ENCODE measurements at places on chromosomes 1 and 21.

- no peak for DNase-seq
Observed at GRCh38 chr1:56397811-56398231, 181.5 kb downstream of the PLPP3 start.

DNA sequence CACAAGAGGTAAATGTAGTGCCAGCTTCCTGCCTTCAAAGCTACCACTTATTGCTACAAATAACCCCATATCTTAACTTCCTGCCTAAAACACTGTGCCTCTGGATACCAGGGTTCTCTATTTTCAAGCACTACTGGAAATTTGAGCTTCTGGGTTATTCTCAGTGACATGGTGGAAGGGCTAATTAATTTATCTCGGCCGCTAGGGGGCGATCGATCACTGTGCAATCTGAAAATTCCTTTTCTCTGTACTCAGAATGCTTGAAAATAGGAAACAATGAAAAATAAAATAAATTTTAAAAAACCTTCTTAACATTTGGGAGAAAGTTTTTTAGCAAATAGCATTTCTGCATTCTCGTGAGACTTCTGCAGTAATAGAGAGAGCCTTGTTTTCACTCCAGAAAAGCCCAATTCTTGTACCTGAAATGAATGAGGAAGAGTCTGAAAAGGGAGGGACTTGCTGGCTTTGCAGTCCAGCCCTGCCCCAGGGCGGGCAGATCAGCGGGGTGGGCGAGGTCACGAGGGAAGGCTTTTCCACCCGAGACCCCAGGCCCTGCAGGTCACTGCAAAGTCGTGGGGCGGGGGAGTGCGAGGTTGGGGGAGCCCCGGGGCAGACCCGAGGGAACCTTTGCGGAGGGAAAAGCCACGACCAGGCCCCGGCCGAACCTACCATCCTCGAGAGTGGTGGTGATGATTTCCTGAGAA, 276.7 kb downstream of the PCP4 start:
- no peak for DNase-seq

DNA sequence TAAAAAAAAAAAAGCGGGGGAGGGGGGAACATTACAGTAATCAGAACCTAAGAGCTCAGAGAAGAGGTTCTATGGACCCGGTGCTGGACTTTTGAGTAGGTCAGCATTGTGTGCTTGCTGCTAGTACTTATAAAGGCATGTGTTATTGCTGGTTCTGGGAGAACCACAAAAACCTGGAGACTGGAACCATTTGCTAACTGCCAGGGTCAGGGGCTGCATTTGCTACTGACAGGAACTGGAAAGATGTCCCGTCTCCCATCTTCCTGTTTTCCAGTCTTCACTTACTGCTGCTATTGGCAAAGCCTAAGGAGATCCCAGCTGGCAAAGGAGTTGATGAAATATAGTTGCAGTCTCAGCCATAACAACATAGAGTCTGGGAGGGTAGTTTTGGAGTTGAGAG, 4.3 kb downstream of the RNF2 start:
- no peak for DNase-seq

- DNase-seq: no peak
Observed at GRCh38 chr1:1219341-1219740, 5.4 kb upstream of the TNFRSF4 start.

DNA sequence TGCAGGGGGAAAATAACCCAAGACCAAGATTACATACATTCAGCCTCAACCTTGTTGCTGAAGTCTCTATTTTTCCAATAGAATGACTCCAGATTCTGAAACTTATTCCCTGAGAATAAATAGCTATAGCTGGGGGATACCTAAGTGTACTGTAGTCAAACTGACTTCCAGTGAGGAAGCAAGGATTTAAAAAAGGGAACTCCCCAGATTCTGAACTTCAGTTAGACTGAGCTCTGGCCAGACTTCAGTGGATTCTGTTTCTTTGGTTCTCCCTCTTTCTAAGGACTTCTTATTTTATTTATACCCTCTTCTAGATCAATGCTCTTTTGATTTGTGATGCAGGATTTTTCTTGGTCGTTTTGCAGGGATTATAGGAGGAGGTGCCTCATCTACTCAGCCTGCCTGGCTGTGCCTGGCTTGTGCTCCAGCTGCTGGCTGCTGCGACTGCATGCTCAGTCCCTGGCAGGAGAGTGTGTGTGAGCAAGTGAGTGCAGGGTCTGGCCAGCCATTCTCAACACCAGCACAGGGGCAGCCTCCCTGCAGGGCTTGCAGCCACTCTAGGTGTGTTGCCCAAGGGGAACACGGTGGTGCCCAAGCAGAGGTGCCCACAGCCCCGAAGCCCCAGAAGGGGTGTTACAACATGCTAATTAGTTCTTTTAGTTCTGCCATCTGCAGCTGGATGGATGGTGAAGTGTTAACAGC, 43.0 kb downstream of the SPATA17 start:
- no peak for DNase-seq

GRCh38 chr1:228361314-228362140, 45.1 kb downstream of the TRIM11 start:
- no peak for DNase-seq

GRCh38 chr1:48831120-48831978, 54.7 kb upstream of the BEND5 start:
- no peak for DNase-seq

GRCh38 chr1:27600498-27601175, 3.3 kb downstream of the AHDC1 start:
- no peak for DNase-seq

DNA sequence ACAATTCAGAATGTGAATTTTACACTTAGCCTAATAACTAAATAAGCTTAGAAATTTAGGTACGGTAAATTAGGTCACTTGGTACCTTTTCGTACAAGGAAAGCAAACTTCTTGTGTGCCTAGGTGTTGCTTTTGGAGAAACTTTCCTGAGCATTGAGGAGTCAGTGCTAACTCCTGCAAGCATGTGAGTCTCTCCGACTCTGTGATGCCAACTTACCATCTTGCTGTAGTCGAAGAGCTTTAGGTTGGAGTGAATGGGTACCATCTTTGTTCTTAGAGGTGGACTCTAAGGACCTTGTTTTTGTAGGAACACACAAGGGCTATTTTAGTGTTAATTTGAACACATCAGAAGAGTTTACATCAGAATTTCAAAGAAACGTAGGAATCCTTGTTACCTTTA, 688.9 kb downstream of the USP25 start:
- DNase-seq: no peak

DNA sequence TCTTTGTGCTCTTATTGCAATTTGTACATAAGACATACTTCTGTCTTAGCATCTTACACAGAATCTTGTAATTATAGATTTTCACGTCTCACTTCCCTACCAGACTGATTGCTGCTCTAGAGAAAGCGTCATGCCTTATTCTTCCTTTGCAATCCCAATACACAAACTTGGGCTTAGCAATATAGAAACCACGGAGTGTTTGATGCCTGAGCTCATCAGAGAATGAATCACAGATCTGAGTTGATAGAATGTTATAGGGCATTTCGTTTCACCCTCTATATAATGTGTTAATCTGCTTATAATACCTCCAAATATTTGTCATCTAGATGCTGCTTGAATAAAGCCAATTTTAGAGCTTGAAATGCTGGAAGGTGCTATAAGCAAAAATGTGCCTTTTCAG, 6.6 kb downstream of the FMO1 start:
- DNase-seq: no peak

- DNase-seq: no peak
Observed at GRCh38 chr1:230643908-230644307, 1.6 kb downstream of the COG2 start.

- no peak for DNase-seq
Observed at GRCh38 chr1:247456914-247457639, 827 bp downstream of the OR2B11 start.

- no peak for DNase-seq
Observed at GRCh38 chr21:45354970-45355369, 50.0 kb upstream of the COL18A1 start.

- DNase-seq: no peak
Observed at GRCh38 chr1:85328713-85329397, 52.4 kb upstream of the BCL10 start.

DNA sequence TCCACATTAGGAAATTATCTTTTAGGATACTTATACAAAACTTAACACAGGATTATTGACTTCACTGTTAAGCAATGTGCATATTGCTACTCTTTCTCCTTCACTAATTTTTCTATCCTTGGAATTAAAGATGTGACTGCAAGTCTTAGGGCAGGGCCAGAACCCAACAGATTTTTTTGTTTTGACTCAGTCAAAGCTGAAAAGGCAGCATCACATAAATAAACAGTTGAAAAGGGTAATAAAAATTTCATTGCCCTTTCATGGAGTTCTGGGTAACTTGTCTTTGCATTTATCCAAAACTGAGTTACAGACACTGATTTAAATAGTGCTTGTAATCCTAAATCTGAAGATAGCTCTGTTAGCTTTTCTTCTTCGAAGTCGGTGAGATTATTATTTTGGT, 1.9 kb upstream of the TMEM35B start:
- no peak for DNase-seq

DNA sequence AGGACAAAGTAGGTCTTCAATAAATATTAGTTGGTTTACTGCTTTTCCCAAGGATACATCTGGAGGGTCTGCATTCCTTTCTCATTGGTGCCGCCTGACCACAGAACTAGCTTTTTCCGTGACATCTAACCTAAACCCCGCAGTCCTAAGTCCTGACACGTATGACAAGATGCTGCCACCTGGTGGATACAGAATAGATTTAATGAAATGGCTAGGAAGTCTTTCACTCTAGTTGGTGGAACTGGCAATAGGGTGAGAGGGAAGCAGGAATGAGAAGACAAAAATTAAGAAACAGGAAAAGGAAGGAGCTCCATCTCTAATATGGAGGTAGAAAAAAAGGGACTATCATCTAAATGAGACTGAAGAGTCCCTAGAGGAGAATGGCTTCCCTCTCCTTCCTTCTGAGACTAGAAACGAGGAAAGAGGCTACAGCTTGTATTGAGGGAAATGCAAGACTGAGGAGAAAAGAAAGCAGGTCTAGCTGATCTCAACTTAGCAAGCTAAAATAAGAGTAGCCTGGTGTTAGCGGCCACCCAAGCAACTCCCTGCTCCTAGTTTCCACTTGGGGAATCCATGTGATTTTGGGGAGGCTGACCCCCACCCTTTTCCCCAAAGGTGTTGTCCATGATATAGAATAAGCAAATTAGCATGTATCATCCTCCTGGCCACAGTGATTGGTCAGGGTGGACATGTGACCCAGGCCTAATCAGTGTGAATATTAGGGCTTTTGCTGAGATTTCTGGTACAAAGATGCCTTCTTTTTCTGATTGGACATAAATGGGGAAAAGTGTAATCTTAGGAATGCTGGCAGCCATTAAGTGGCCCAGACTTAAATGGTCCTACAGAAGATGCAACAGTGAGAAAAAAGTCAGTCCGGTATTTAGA, 5.9 kb downstream of the RFX5 start:
- no peak for DNase-seq

DNA sequence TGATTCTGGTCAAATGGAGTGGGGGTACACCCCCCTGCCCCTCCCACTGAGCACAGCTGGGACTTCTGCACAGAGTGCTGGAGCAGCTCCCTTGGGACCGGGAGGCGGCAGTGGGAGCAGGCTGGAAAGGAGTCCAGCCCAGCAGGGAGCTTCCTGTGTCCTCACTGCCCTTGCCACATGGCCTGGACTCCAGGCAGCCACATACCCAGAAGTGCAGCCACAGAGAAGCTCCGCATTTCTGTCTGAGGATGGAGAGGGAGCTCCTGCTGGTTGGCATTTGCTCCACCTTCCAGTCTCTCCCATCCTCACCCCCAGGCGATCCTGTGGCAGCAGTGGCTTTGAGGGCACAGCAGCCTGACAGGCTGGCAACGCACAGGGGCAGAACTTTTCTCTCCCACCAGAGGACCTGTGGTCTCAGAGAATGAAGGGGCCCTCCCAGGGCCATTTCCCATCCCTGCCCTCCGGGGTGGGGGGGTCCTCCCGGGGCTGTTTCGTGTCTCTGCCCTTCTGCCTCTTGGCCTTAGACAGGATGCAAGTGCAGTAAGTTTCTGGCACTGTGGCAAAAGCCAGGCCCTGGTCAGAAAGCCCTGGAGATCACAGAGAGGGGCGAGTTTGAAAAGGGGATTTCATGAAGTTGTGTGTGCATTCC, 103.6 kb upstream of the COL6A1 start:
- DNase-seq: no peak

DNA sequence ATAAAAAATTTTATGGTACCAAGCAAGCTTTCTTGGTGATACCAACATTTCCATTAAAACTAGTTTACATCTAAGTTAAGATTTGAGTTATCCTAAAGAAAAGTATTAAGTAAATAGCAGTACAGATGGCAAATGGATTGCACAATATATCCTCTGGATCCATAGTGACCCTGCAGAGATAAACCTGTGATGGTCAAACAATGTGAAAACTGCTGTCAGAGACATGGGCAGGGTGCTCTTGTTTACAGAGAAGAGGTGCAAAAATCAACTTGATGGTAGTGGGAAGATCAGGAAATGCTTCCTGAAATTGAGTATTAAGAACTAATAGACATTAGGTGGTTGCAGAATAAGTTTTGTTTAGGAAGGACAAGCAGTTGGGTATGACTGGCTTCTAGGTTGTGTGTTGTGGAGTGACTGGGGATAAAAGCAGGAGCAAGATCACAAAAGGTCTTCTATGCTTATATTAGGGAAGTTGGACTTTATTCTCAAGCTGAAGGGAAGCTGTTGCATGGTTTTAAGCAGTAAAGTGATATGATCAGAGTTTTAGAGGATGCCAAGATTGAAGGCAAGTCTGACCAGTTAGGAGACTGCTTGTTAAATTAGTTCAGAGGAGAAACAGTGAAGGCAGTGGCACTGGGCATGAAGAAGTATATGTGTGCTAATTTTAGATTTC, 9.9 kb downstream of the TTC3 start:
- DNase-seq: no peak

DNA sequence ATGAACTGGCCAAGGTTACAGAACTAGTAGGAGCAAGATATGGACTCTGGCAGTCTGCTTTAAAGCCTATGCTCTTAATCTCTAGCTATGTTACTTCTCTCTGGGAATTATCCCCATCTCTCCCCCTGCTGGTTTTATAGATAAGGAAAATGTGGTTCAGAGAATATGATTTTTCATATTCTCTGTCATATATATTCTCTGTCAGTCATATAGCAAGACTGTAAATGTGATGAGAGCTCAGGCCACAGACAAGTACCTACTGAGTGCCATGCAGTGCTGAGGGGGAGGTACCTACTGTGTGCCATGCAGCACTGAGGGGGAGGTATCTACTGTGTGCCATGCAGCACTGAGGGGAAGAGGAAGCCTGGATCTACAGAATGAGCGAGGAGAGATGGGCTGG, 220.3 kb upstream of the FGGY start:
- no peak for DNase-seq

DNA sequence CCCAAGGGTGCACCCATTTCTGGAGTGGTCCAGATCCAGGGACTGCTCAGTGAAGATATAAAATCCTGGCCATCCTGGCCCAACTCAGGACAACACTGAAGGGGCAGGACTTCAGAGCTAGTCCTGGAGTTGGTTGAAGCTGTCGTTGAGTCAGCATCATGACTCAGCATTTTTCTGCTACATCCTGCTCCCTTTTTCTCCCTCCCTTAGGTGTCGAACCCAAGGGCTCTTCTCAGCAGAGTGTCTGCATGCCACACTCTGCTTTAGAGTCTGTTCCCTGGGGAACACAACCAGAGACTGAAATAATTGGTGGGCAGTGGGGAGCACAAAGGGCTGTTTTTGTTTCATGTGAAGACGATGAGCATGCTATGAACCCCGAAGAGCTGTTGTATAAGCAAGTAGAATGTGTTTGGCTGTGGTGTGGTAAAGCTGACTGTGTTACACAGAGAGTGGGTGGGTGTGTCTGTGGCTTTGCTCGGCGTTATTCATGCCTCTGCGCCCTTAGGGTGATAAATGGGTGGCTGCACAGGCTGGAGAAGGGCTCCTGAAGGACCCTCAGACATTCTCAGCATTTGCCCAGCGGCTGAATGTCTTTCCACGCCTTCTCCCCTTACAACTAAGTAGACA, 167.2 kb downstream of the CYYR1 start:
- no peak for DNase-seq

Measured in activated gamma-delta T cell (primary cell).